ENCODE measurements at places on chromosomes 6 and 20.

DNA sequence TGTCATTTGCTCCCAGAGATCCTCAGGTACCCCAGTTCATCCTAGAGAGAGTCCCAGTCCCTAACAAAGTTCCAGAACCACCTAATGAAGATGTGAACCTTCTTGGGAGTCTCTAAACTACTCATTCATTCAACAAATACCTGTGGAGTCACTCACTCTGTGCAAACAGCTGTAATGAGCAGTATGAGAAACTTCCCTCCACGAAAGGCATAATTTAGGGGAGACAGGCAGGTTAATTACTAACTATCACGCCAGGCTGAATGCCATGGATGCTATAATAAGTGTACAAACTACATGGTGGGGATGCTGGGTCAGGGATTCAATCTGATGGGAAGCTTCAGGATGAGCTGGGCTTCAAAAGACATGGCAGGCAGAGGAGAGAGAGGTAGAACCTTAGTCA, 70.1 kb upstream of the AFDN start:
- DNase-seq = no peak

DNA sequence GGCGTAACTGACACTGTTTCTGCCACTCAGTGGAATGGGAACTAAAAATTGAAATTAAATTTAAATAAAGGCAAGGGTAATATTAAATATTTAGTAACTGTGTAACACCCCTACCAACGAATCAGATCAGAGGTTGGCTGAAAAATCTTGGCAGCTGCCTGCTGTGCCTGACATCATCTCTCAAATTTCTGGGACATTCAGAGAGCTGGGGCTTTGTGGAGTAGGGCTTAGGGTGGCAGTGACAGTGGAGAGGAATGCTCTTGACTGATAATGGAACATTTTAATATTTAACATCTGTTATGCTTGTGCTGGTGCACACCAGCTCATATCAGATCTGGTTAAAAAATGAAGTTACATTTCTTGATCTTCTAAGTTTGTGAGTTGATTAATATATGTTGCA, 62.2 kb downstream of the RFPL4B start:
- no peak for DNase-seq

- DNase-seq = no peak
These were observed 23.7 kb upstream of the SLC23A2 start for GRCh38 chr20:5024982-5025381.

- no peak for DNase-seq
These were observed 2.8 kb upstream of the CSTL1 start for GRCh38 chr20:23436681-23437080.
